HCT116 (cell line): ENCODE measurements at places on chromosomes 2 and 18.

GRCh38 chr18:69889009-69889408 lies 58.7 kb downstream of the CD226 start:
- no peak for DNase-seq

DNA sequence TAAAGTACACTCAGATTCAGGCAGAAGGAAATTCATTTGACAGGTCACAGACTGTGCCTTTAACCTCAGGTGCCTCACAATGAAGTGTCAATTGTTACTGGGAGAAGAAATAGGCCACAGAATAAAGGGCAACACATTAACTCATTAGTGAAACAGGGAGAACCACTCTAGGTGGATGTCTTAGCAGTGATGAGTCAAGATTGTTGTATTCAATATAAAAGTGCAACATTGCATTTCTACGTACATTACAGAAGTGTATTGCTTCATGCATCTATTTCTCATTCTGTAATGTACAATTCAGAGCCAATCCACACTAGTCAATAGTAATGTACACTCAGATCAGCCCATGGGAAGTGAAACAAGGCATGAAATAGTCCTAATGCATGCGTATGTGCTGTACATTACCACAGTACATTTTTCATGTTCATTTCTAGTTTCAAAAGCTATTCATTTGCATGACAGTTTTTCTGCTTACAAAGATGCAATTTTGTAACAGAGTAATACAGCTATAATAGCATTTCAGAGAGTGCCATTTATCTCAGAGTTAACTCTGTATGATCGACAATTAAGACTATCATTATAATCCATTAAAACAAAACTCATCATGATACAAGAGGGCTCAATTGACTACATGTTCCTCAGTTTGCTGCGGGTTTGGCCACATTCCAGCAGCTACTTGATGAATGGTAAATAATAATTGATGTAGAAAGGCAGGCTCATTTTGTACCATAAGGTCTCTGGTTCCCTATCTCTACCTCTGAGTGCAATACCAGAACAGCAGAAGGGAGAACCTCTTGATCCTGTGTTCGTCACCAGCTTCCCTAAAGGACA lies 12.2 kb upstream of the ARL5A start:
- DNase-seq, result no peak

DNA sequence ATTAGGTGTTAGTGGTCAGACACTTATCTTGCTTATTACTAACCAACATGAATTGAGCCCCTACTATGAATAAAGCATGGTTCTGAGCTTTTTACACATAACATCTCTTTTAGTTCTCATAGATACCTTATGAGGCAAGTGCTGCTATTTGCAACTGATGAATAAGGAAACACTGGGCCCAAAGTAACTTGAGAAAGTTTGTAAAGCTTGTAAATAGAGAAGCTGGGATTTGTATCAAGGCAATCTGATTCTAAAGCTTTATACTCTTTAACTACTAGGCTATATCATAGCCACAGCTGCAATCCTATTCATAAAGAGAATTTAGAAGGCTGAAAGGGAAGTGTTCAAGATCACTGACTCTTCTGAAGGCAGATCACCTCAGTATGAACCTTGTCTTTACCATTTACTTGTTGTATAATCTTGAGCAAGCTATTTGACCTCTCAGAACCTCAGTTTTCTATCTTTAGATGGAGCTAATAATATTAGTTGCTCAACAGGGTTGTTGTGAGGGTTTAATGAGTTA lies 60.4 kb downstream of the ABCB11 start:
- no peak for DNase-seq

DNA sequence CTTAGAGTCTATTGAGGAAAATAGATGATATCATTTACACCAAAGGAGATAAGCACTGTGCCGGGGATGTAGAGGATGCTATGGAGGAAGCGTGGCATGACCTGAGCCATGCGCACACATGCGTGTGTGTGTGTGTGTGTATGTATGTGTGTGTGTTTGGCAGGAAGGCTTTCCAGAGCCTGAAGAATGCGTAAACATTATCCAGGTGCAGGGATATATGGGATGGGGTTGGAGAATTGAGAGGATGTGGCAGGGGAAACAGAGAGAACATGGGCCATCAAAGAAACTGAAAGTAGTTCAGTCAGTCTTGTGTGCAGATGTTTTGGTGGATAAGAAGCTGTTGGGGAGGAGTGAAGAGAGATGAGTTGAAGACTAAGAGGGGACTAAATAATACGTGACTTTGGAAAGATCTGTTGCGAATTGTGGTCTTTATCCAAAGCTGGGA lies 9.3 kb upstream of the STAT1 start:
- no peak for DNase-seq

DNA sequence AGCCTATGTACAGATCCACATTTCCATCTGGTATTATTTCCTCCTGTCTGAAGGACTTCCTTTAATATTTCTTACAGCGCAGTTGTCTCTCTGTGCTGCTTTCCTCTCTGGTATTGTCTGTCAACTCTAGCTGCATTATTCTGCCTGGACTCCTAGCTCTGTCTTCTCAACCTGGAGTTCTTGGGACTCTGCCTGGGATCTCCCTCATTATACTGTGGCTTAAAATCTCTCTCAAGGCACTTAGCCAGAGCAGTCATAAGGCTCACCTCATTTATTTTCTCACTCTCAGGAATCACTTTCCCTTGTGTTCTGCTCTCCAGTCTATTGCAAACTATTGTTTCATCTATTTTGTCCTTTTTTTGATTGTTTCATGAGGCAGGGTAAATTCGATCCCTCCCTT lies 850.4 kb downstream of the ERBB4 start:
- no peak for DNase-seq

DNA sequence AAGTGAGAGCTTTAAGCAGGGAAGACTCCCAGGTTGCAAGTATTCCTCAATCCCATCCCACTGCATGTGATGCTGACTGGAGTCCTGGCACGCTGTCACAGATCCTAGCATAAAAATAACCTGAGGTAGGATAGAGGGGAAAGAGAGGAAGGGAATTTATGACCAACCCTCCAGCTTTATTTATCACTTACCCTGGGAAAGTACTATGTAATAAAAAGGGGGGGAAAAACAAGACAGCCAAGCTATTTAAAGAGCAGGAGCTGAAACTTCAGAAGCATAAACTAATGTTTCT lies 122.2 kb downstream of the SLC8A1 start:
- no peak for DNase-seq

- DNase-seq, result no peak
These were observed 642.7 kb downstream of the NR4A2 start for GRCh38 chr2:155689791-155690190.

DNA sequence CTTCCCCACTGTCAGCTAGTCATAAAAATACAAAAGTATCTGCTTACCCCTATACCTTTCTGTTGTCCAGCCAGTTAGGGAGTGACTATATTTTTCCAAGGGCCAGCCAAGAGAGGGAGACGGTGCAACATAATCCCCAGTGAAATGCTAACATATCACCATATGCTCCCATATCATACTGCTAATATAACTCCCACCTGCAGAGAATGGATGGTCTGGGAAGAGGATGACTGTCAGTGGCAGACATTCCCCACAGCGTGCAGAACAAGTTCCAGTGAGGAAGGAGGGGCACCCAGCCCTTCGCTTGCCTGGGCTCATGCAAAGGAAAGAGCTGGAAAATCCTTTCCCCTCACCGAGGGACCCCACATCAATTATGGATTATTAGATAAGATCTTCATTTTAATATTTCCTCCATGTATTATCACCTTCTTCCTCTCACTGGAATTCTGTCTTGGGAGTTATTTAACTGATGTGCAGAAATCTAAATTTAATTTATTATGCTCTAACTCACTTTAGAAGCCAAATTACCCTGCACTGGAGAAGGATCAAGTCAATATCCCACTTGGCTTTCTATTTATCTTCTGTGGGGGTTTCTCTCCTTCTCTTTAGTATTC lies 135.6 kb downstream of the GALNT14 start:
- DNase-seq, result no peak
